Calu3 (cell line): ENCODE measurements at places on chromosomes 12 and 14. TPM values are rescaled to one million over a fixed set of nuclear protein-coding genes. Genes with fewer than 3 reads are reported as not detected.

CD69 gene
- total RNA-seq = 1.7 and 2.6 TPM in 2 replicates

COCH gene
- 10.3 and 15.8 TPM in 2 replicates for total RNA-seq

PIP4K2C gene
- total RNA-seq = 66.3 and 80.3 TPM in 2 replicates

DNA sequence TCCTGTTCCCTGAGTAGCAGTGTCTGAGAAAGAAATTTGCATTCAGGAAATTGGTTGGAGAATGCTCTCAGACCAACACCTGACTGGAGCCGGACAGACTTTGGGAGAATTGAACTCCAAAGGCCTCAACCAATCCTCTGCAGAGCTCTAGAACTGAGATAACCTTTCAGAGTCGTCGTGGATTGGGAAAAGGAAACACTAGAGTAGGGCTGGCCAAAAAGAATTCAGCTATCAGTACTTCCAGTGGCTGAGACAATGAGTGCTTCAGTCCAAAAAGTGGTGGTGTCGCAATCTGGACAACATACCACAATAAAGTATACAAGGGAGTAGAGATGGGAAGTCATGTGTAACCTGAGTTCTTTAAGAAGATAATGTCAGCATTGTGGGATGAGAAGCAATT lies 377.1 kb downstream of the SLC16A7 start:
- H3K4me3 ChIP-seq = peak overlapping the region; percentile 46
- no peaks in the 10 kb centered on the region for H3K27me3 ChIP-seq
- H3K36me3 ChIP-seq = peaks cover 9% of the 10 kb centered on the region

- H3K36me3 ChIP-seq = no peaks in the 10 kb centered on the region
- no peaks in the 10 kb centered on the region for H3K4me1 ChIP-seq
- DNase-seq = no peak
- no peak overlapping the region for H3K4me3 ChIP-seq
- H3K27ac ChIP-seq = no peak overlapping the region
These were observed 1435.7 kb downstream of the LRFN5 start for GRCh38 chr14:43042408-43042807.

DNA sequence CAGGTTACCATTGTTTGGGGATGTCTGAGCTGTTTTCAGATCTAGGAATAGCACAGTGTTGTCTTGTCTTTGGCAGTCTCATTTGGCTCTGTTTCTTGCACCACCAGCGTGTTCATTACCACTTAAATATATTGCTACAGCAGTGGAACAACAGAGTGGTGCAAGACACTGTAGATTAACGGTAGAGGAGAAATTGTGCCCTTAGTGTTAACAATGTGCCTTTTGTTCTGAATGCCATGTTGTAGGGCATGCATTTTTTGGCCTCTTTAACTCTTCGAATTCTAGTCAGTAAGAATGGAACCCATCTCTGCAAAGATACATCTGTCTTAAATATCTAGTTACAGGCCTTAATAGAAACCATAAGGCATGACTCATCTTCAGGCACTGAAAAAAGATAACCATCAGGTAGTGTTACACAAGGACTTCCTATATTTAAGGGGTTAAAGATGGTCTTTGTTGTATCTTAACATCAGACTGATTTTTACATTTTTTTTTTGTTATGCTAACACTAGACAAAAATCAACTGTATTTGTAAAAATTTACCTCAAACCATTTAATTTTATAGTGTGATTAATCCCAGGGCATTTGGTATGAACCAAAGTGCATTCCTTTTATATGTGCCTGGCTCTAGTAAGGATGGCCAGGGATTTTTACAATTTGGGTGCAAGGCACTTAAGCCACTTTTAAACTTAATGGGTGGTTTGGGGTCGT lies 12.9 kb downstream of the DYRK2 start:
- peaks cover 25% of the 10 kb centered on the region for H3K36me3 ChIP-seq
- no peak overlapping the region for H3K4me3 ChIP-seq
- no peak for DNase-seq
- no peak overlapping the region for H3K27ac ChIP-seq
- H3K27me3 ChIP-seq = no peaks in the 10 kb centered on the region

DNA sequence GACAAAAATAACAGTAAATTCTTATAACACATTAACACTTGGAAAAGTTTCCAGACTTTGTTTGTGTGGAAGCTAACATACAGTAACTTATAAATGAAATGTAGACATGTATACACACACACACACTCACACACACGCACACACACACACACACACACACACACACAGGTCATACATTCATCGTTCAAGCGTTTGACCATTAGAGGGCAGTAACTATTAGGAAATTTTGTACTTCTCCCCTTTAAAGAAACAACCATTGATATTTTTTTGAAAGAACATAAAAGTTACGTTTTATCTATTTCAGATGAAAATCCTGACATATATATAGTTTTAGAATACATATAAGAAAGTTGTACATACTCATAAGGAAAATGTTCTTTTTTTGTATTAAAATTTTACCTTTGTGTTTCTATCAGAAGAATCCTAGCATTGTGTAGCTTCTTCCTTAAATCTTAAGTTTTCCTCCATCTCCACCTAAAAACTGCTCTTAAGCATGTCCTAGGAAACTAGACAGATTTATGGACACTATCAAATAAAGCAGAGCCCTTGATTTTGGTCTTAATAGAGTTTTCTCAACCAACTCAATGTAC lies 29.0 kb downstream of the PTPRQ start:
- H3K27ac ChIP-seq = no peak overlapping the region
- no peaks in the 10 kb centered on the region for H3K36me3 ChIP-seq
- DNase-seq = peak; percentile 49
- H3K27me3 ChIP-seq = no peaks in the 10 kb centered on the region
- no peaks in the 10 kb centered on the region for H3K4me1 ChIP-seq

DNA sequence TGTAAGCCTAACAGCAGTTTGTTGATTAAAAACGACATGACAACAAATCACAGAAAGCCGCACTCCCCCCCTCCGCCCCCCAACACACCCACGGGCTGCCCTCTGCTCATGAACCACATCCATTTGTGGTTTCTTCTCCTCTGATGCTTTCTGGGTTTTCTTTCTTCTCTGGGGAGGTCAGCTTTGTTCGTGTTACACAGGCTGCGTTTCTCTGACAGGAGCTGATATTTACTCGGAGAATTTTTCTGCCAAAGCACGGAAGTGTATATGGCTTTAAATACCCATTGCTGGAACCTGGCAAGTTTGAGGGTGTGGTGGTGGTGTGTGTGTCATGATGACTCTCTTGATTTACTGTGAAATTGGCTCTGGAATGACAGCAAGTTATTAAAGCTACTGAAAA lies 883.7 kb upstream of the TMEM132C start:
- no peak for DNase-seq
- no peaks in the 10 kb centered on the region for H3K4me1 ChIP-seq
- no peaks in the 10 kb centered on the region for H3K27me3 ChIP-seq
- H3K4me3 ChIP-seq = no peak overlapping the region

DNA sequence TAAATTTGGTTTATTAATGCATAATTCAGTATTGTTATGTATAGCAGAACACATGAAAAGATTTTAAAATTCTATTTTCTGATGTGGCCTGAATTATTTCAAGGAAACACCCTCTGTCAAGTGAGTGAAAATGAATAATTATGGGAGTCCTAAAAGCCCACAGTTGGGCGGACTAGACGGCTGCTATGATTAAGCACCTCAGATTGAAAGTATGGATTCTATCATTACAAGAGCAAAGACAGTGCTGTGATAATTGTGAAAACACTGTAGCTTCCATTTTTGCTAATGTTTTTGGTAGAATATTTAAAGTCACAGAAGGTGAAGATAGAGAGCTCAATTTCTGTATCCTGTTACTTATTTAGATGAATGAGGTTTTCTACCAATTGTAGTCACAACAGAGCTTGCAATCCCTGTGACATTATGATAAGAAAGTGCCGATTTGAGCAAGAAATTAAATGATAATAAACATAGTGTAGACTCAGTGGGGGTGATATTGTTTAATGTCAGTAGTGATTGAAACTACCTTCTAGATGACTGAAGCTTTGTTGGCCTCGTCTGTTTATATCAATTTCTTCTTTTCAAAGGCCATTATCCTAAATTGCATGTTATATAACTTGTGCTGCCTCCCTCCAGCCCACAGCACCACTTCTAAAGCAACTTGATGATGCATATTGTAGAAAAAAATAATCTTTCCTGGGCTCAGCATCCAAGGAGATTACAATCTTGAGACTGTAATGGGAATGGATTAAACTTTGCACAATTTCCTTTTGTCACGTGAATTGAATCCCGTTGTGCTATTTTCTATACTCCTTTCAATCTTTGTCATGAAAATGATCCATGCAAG lies 359.8 kb downstream of the BTG1 start:
- no peak for DNase-seq
- H3K27ac ChIP-seq = no peak overlapping the region
- H3K27me3 ChIP-seq = no peaks in the 10 kb centered on the region
- H3K36me3 ChIP-seq = no peaks in the 10 kb centered on the region

GRCh38 chr12:44972746-44973421 lies 78.0 kb downstream of the DBX2 start:
- H3K27ac ChIP-seq = no peak overlapping the region
- peak; percentile 6 for DNase-seq
- H3K27me3 ChIP-seq = no peaks in the 10 kb centered on the region
- no peaks in the 10 kb centered on the region for H3K4me1 ChIP-seq
- no peaks in the 10 kb centered on the region for H3K36me3 ChIP-seq
- no peak overlapping the region for H3K4me3 ChIP-seq

DNA sequence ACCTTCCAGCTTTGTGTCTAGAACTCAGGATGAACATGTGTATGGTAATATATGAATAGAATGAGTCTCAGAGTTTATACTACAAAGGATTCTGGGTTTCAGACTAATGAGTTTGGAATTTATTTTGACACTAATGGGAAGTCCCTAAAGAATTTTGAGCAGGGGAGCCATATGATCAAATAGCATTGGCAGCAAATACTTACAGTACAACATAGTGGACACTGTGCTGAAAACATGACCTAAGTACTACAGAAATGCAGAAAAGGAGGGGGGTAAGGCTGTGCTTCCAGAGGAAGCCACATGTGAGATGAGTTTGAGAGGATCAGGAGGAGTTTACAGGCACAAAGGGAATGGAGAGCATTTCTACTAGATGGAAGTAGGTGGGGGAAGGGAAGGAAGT lies 225.8 kb downstream of the C12orf42 start:
- no peaks in the 10 kb centered on the region for H3K36me3 ChIP-seq
- no peak overlapping the region for H3K27ac ChIP-seq
- no peaks in the 10 kb centered on the region for H3K27me3 ChIP-seq
- H3K4me3 ChIP-seq = no peak overlapping the region
- no peak for DNase-seq

DNA sequence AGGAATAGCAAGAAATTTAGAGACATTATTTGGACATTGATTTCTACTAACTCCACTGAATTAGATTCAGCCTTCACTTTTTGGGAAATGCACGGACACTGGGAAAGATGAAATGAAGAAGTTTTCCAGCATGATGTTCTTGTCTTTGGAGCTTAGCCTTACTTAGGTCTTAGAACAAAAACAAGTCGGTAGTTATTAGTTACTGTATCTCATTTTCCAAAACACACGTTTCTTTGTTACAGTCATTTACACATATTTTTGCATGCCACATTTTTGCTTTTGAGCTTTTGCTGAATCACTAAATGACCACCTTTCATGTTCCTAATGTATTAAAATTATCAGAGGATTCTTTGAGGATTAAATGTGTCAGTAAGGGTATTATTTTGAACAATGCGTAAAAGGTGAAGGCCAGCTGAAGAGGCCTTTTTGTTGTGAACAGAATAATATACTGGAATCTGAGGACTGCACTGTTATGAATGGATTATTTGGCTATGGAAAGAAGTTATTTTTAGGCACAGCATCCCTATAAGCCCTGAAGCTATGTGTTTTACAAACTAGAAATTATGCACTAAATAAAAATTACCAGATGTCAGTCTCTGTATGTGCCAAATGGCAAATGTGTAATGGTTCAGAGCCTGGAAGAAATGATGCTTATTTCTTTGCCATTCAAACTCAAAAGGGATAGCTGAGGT lies 138.2 kb downstream of the SRGAP1 start:
- peaks cover 24% of the 10 kb centered on the region for H3K4me1 ChIP-seq
- H3K27ac ChIP-seq = no peak overlapping the region
- no peak for DNase-seq
- no peaks in the 10 kb centered on the region for H3K36me3 ChIP-seq
- no peak overlapping the region for H3K4me3 ChIP-seq

DNA sequence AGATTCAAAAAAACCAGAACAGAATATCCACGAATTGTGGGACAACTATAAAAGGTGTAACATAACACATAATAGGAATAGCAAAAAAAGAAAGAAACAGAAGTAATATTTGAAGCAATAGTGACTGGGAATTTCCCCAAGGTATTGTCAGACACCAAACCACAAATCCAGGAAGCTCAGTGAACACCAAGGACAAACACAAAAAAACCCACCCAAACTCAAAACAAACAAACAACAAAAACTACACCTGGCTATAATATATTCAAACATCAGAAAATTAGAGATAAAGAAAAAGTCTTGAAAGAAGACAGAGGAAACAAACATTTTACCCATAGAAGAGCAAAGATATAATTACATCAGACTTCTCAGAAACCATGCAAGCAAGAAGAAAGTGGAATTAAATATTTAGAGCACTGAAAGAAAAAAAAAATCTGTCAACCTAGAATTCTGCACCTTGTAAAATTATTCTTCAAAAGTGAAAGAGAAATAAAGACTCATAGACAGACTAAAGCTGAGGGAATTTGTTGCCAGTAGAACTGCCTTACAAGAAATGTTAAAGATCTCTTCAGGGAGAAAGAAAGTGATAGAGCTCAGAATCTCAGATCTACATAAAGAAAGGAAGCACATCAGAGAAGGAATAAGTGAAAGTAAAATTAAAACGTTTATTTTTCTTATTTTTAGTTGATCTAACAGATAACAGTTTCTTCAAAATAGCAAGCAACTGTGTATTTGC lies 12.1 kb upstream of the HMGA2 start:
- H3K4me3 ChIP-seq = no peak overlapping the region
- H3K4me1 ChIP-seq = peaks cover 21% of the 10 kb centered on the region
- H3K27me3 ChIP-seq = no peaks in the 10 kb centered on the region
- no peaks in the 10 kb centered on the region for H3K36me3 ChIP-seq

DNA sequence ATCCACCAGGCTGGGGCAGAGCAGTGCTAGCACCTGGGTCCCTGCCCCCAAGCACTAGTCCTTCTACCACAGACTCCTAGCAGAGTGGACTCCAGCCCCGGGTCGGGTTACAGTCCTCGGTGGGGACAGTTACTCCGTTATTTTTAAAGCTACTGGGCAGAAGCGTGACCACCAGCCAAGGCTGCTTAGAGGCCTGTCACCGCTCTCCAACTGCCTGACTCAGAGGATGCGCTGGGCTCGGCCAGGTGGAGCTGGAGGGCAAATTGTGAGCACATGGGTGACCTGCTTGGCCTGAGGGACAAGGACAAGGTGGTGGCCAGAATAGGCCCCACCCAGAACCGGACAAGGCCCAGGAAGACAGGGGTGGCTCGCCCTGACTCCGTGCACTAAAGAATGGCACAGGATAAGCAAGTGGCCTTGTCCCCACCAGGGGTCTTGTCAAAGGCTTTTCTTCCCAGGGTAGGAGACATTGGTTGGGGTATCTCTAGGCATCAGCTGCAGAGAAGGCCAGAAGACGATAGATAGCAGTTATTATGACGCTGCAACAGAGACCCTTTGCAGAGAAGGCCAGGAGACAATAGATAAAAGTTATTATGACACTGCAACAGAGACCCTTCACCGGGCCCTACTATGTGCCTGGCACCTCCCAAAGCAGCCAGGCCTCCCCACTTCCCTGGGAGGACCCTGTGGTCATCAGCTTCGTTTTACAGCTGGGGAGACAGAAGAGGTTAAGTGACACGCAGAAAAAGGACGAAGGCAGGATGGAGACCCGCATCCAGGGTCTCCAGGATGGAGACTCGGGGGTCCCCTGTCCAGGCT lies 1.6 kb downstream of the ABCB9 start:
- peaks cover 11% of the 10 kb centered on the region for H3K36me3 ChIP-seq
- peaks cover 26% of the 10 kb centered on the region for H3K4me1 ChIP-seq
- peak overlapping the region; percentile 69 for H3K4me3 ChIP-seq
- no peaks in the 10 kb centered on the region for H3K27me3 ChIP-seq

GRCh38 chr12:109428037-109428629 lies 49.0 kb downstream of the KCTD10 start:
- DNase-seq = peak; percentile 86
- H3K27me3 ChIP-seq = peaks cover 33% of the 10 kb centered on the region
